ENCODE measurements at places on chromosomes 7 and 10.

- no peak for DNase-seq
Observed at GRCh38 chr7:2777898-2778535, 66.1 kb downstream of the GNA12 start.

DNA sequence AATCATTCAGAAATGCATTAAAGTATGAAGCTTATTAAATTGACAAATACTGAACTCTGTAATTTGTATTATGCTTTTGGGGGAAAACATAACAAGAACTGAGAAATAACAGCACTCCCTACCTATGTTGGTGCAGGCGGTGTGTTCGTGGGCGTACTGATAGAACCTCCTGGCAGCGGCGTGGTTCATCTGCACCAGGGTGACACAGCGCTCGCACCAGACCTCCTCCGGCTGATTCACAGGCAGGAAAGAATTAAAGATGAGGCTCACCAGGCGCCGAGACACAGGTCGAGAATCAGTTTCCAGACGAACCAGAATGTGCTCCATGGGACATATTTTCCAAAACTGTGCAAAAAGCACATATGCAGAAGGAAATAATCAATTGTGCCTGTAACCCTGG is 40.2 kb downstream of the NCAPG2 start:
- no peak for DNase-seq

GRCh38 chr7:83472376-83472775 is 176.6 kb downstream of the SEMA3E start:
- DNase-seq = no peak

DNA sequence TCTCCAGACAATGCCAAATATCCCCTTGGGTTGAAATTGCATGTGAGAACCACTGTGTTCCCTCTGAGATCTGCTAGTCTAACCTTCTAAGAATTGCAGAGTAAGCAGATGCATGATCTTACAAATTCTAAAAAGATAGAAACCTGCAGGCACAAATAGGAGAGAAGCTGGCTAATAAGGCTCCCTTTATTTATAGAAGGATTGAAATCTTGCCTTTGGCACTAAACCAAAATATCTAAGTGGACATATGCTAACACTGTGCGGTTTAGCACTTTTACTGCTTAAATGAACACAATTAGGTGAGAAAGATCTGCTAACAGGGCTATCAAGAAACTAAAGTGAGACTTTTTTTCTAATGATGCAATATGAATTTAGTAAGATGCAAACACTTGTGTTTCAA is 225.5 kb downstream of the DOCK4 start:
- no peak for DNase-seq

- no peak for DNase-seq
Observed at GRCh38 chr10:69464801-69465401, 13.6 kb downstream of the TSPAN15 start.

GRCh38 chr10:119377958-119378736 is 164.4 kb downstream of the RGS10 start:
- no peak for DNase-seq

DNA sequence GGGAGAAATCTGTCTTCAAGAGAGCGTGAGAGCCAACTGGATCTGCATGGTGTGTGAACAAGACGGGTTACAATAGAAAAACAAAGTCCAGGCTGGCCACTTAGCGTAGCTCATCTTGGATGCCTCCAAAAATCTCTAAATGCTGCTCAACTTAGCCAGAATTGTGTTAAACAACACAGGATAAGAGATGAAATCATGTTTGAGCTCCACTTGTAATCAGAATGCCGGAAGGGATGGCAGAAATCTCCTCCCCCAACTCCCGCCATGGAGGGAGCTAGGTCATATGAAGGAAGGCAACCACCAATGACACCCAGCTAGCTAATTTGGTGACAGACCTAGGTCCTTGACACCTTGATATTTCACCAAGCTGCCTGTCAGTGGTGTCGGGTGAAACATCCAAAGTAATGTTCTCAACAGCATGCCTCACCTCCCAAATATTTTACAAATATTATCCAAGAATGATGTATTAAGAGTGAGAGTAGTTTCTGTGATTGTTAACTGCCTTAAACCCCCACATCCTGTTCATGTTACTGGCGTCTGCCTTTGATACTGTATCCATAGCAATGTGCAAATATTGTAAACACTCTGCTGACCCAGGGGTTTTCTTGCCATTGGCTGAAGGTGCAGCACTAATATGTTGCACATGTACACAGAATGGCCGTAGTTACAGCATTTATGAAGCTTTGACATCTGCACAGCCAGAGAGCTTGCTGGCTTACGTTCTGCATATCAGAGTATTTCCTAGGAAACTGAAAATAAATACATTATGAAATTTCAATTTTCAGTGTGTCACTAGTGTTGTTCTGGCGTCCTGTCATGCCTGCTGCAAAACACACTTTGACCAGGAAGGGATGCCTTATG is 25.8 kb downstream of the TMEM254 start:
- DNase-seq = no peak

GRCh38 chr10:51892313-51892712 is 192.9 kb upstream of the CSTF2T start:
- DNase-seq = no peak

DNA sequence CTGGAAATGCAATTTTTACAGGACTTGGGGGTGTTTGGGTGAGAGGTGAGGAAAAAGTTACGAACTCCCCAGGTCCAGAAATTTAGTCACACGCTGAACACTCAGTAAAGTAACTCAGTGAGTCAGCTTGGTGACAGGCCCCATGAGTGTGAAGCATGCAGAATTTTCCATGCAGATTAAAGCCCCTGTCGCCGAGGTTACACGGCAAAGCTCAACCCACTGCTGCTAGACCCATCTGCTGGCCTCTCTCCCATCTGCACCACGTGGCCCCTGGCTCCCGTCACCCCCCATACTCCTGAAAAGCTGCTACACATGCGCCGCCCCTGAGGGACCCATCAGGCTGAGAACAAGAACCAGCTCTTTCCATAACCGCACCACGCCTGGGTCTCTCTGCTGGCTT is 7.0 kb upstream of the MMP21 start:
- DNase-seq = no peak

DNA sequence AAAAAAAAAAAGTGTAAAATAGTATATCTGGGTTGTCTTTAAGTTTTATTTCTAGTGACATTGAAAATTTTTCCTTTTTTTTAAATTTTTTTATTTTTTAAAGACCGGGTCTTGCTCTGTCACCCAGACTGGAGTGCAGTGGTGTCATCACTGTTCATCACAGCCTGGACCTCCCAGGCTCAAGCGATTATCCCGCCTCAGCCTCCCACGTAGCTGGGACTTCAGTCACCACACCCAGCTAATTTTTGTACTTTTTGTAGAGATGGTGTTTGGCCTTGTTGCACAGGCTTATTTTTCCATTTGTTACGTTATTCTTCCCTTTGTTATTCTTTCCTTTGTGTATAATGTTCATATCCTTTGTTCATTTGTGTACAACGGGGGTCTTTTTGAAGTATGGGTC is 30.1 kb downstream of the TSPAN14 start:
- no peak for DNase-seq

- no peak for DNase-seq
Observed at GRCh38 chr10:29714096-29714874, 79.5 kb upstream of the SVIL start.

GRCh38 chr7:145331522-145331921 is 495.7 kb upstream of the TPK1 start:
- DNase-seq = no peak

GRCh38 chr7:150430465-150431085 is 19.9 kb upstream of the GIMAP8 start:
- no peak for DNase-seq

DNA sequence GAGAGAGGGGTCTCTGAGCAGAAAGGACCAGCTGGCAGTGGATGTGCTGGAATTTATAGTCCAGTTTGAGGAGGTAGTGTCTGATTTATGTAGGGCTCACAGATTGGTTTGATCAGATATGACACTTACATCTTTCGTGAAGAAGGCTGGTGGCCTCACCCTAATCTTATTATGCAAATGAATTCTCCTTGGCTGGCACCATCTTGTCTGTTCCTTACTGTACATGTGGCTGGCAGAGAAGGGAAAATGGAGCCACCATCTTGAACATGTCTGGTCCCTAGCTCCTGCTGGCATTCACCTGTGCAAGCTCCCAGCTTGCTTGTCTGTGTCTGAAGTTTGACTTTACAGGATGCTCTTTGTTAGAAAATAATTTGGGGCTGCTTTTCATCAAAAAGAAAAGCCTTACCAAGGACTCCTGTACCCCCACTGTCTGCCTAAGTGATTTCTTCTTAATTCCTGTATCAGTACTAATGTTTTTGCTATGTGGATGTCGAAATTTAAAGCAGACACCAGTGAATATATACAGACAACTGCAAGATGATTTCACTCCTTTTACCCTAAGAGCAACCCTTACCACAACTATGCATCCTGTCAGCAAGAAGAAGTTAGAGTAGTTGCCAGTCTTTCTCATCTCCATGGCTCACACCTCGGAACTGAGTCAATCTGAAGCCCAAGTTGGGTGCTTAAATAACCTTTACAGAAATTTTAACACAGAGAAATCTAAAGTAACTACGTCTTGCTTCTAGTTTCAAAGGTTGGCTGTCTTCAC is 322.0 kb upstream of the SEMA3D start:
- DNase-seq = no peak

- DNase-seq = no peak
Observed at GRCh38 chr10:24643679-24644209, 79.9 kb downstream of the ARHGAP21 start.

DNA sequence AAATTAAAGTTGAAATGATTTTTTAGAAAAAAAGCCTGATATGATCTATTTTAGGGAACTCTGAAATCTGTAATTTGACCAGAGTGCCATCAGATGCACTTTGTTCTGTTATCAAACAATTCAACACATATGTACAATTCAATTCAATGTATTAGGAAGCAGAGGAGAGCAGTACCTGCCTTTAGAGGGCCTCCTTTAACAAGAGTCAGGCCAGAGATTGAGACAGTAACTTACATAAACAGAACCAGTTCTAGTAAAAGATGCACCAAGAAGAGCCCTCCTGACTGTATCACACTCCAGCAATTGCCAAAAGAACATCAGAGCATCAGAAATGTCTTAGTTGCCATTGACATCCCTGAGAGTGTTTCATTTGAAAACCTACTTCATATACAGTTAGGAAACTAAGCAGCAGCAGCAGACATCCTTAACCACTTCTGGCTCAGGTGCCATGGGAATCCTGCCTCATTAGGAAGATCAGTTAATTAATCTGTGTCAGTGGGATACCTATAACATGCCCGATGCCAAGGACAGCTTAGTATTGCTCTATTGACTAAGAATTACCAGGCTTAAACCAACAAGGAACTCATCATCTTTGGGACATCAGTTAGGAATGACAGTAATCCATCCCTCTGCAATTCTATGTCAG is 1222.6 kb upstream of the LRRN3 start:
- DNase-seq = no peak

DNA sequence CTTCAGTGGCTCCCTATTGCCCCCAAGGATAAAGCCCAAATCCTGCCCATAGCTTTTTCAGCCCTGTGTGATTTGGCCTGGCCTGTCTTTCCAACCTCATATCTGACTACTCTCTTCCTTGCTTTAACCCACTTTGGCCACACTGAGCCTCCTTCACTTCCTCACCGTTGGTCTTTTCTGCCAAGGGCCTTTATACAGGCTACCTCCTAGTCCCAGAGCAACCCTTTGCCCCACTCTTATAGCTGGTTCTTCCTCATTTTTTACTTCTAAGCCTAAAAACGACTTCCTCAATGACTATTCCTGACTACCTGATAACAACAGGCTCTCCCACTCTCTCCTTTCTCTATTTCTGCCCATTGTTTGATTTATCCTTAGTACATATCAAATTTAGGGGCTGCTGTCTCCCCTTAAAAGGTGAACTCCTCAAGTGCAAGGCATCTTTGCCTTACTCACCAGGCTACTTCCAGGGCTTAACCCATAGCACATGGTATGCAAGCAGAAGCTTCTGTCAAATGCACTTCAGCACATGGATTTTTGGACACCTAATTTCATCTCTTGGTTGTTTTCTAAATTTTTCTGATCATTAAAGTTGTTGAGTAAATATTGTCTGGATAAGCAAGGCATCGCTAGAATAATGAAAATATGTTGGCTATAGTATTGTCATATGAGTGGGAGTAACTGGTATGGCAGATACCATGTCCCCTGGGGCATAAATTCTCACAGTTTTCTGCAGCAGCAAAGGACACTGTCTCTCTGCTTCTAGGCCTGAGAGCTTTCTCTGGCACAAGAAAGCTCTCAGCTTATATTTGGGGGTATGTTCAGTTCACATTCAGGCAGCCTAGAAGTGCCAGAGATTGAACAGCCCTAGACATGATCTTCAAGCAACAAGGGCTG is 201.5 kb upstream of the GPR26 start:
- DNase-seq = no peak

DNA sequence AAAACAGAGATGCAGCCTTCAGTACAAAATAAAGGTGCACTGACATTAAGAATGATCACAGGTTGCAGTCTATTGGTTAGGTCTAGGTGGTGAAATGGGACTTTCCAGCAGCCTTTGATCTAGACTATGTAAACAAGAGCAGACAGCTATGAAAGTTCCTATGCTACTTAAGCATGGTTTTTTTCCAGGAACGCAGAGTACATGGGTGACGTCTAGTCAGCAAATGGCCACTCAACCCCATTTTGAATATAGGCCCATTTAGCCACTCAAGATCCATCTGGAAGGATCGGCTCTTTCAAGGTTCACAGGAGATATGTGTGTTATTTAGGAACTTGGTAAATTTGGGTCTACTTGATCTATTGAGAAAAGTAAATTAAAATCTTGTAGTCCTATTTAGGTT is 1424.6 kb upstream of the LRRTM3 start:
- no peak for DNase-seq

DNA sequence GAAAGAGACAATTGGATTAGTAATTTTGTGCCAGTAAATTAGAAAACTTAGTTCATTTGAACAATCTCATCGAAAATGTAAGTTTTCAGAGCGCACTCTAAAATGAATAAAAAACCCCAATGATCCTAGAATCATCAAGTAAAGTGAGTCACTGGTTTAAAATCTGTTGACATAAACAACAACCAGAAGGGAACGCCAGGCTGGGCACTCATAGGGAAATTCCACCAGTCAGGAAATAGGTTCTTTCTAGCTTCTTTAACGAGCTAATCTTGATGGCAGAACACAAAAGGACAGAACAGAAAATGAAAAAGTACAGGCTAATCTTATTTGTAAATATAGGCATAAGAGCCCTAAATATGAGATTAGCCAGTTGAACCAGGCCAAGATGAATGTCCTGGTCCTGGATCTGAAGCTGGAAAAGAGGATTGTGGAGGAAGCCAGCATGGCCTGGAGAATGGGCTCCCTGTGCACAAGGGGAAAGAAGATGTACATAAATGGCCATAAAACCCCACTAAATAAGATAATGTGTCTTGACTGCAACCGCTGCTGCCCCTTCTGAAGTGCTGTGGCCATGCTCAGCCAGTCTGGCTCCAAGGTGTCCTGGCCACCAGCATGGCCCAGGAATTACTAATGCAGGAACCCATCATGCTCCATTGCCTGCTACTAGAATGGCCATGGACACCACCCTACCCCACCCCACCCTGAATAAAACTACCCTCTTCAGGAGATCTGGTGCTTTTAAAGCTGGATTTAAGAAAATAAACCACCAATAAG is 114.0 kb downstream of the WDFY4 start:
- no peak for DNase-seq

Measured in activated naive CD8-positive, alpha-beta T cell treated with anti-CD3 and anti-CD28 coated beads, Interleukin-2, amount 50 U/mL, for 16 hours (primary cell).